ENCODE measurements at places on chromosomes 2 and 18.

DNA sequence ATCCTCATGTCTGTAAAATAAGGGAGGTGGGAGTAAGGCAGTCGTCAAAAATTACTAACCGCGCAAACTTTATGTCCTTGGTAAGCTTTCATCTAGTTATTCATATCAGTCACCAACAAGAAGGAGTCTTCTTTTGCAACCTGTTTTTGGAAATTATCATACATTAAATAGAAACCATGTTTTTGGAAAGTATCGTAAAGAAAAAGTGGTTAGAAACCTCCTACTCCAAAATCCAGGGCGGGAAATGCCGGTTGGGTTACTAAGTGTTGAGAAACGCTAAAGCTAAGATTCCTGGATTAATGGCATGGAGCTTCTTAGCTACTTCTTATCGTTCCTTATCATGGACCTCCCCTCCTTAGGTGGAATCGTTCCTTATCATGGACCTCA, 778 bp downstream of the BBS5 start:
- DNase-seq: no peak

DNA sequence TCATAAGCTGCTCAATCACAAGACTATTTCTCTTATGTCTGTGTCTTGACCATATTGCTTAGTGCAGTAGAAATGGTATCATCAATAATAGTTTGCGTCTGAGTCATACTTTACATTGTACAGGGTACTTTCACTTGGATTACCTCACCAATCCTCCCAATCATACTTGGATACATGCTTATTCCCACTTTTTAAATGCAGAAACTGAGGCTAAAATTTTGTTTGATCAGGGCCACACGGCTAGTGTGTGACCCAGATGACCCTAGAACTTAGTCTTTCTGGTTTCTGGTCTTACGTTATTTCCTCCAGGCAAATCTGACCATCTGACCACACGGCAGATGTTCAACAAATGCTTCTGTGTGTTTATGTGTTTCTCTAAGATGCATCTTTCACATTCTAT, 23.8 kb upstream of the CCL20 start:
- no peak for DNase-seq

DNA sequence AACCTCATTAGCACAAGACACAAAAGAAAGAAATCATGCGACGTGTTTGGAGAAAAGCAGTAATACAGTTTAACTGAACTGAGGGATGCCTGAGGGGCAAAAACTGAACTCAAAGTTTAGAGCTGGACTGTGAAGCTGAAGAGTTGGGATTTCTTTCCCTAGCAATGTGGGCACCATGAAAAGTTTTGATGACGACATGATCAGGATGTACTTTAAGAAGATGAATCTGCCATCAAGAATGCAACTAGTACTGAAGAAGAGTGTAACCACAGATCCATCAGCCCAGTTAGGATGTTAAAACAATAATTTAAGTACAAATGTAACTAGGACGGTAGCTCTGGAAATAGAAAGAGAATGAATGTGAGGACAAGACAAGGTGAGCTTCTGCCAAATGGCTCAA, 196.2 kb downstream of the VWC2L start:
- DNase-seq: no peak

- no peak for DNase-seq
These were observed 9.7 kb downstream of the SMAD7 start for GRCh38 chr18:48940854-48941611.

DNA sequence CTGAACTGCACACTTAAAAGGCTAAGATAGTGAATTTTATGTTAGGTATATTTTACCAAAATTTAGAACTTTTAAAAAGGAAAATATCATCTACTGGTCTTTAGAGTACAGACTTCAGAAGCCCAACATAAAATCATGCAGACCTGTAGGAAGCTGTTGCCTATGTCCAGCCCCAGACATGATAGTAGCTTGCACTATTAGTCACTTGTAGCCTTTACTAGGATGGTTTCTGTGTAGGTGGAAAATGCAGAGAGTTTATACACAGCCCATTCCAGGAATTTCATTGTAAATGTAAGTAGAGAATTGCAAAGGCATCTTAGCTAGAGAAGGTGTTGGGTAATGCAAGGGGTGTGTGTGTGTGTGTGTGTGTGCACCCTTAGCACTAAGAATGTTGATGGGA, 640.2 kb downstream of the RNF144A start:
- DNase-seq: no peak

GRCh38 chr18:22447792-22448191, 30.1 kb upstream of the CTAGE1 start:
- DNase-seq: no peak

GRCh38 chr18:78725426-78725825, 254.2 kb upstream of the SALL3 start:
- no peak for DNase-seq
